ENCODE measurements at places on chromosomes 12 and 14.

DNA sequence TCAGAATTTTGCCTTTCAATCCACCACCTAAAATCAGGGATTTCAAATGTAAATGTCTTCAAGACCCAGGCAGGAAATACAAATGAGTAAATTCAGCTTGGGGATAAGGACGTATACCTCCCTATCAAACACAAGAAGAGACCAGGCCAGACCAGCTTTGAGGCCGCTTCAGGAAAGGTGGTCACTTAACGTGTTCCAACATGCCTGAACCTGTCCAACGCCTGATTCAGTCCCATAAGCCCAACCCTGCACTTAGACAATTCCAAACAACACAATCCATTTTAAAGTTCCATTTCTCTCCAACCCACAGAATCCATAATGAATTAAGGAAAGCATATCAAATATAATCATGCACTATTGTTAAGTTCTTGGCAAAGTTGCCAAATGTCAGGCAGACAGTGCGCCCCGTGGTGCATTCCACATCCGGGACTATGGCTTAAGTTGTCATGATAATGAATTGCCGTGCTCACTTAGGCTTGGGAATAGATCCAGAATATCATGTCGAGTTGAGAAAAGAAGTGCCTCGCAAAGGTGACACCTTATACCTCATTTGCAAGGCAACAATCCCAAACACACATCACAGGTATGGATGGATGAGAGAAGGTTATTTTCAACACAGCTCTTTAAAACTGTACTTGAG lies 35.5 kb downstream of the CCDC60 start:
- DNase-seq: no peak

- no peak for DNase-seq
Measured at GRCh38 chr12:31647086-31647491, 12.4 kb upstream of the ETFBKMT start.

DNA sequence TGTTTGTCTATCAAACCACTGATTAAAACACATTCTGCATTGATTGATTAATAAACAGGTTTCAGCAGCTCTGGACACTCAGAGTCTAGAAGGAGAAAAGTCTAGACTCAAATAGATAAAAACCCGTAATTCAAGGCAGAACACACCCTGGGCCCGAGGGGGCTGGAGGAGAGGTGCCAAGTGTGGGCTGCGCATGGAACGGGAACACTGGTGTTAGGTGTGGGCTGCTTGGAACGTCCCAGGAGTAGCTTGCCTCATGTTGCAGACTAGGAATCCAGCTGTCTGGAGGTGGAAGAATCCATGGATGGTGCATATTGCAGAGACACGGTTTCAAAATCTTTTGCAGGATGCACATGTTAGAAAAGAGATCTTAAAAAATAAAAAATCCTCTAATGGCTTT lies 223.0 kb downstream of the APAF1 start:
- DNase-seq: no peak

GRCh38 chr12:6183689-6184428 lies 16.3 kb upstream of the CD9 start:
- DNase-seq: peak; percentile 79

DNA sequence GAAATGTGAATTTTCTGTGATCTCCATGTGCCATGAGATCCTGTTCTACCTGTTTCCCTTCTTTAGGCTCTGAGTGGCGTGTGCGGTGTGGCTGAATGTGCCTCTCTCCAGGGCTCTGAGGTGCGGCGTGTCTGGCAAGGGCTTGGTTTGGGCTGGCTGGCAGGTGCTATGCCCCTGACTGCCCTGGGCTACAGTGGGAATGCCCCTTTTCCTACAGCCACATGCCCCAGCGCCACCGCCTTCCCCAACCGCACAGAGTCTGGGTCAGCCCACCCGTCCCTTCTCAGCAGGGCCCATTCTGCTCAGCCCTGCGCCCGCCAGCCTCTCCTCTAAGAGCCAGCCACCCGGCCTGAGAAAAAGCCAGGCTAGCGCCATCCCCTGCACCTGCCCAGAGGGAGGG lies 24.7 kb downstream of the BTBD6 start:
- no peak for DNase-seq

DNA sequence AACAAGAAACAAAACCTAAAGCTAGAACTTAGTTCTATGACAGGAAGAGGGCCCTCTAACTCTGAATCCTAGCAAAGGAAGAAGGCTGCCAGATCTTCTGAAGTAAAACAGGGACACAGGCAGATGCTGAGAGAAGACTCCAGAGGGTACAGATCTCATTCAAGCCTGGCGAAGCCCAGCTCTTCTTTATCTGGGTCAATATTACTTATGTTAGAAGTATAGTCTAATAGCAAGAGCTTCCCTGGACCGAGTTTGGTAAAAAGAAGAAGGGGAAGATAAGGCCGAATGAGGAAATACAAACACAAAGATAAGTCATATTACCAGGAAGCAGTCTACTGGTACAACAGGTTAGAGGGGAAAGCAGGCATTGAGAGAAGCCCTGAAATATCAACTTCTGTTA lies 79.9 kb upstream of the CCDC91 start:
- no peak for DNase-seq

DNA sequence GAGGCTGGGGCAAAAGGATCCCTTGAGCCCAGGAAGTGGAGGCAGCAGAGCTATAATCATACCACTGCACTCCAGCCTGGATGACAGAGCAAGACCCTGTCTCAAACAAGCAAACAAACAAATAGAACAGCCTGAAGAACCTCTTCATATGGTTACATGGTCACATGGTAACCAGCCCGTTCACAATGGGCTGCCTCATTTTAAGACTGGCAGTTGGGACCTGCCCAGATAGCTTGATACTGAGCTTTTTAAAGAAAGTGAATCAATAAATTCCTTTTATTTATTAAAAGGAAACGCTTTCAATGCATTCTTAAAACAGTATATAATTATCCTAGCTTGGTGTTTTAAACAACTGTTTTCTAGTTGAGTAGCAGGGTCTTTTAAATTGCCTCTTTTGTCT lies 10.5 kb downstream of the MLXIP start:
- no peak for DNase-seq

DNA sequence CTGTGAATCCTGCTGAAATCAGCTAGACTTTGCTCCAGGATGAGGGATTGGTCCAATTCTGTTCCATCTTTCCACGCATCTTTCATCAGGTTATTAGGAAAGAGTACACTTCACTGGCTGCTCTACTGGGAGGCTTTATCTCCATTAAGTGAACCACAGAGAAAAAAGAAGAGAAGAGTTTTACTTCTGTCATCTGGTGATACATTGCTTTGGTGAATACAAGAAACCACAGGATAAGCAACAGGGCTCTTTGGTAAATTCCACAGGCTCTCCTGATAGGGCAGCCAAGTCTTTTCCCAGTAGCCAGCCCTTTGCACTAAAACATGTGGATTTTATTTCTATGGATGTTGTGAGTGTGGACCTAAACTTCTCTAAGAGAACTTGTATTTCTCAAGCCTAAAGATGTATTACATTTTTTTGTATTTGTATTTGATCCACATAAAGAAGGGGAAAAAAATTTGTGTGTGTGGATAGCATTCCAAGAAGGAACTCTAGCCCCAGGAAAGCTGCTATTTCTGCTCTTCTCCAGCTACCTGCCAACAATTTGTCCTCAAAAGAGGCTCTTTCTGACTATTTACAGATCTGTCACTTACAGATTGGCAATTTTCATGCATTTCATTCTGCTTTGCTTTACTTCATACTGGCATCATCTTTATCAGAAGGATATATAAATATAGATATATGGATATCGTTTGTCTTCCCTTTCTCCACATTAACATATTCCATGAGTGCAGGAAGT lies 1117.6 kb upstream of the TMEM132C start:
- DNase-seq: no peak

DNA sequence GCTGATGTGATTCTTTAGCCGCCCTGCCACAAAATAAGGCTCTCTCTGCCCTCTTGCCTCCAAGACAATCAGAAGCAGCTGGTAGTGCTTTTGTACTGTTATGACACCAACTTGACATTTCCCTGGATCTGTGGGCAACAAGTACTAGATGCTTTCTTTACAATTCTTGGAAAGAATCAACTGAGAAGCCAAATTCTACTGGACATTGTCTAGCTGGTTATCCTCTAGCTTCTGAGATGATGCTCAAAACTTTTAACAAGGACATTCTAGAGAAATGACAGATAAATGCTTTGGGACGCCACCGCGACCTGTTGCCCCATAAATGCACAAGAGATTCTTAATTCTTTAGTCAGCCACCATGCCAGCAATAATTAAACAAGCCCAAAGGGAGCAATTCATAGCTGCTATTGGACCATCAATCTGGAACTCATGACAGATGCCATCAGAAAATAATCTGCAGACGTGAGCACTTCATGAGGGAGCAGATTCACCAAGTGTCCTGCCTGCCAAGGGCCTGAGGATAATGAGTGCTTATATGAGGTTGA lies 22.8 kb downstream of the FMNL3 start:
- no peak for DNase-seq

DNA sequence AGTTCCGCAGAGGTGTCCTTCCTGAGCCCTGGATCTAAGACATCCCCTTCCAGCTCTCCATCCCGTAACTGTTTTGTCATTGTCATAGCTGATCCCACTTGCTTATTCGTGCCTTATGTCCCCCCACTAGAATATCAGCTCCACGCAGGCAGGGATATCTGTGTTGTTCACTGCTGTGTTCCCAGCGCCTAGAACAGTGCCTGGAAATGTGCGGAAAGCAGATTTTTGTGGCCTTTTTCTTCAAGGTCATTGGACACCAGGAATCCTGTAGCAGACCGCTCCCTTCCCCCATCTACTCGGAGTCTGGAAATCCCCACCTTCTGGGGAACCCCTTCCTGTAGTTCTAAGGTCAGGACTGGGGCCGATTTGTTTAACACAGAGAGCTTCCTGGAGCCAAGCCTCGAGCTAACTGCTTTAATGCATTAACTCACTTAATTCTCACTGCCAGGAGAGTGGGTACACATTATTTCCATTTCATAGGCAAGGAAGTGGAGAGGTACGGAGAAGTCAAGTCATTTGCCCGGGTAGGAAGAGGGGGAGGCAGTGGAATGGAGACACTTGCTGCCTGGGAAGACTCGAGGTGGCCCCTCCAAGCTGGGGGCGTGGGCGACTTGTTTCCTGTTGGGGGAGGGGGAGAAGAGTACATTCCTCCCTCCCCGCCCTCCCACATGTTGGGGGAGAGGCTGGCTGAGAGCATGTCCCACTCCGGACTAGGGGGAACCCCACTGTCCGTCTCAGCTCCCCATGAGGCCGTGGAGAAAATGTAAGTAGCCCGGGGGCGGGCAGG lies 1.2 kb upstream of the SH2B3 start:
- DNase-seq: peak; percentile 59

GRCh38 chr14:65462411-65462810 lies 49.9 kb downstream of the FUT8 start:
- no peak for DNase-seq

GRCh38 chr12:46100551-46101484 lies 110.4 kb upstream of the SCAF11 start:
- DNase-seq: no peak

- DNase-seq: no peak
Measured at GRCh38 chr12:60169904-60170303, 574.1 kb downstream of the SLC16A7 start.

DNA sequence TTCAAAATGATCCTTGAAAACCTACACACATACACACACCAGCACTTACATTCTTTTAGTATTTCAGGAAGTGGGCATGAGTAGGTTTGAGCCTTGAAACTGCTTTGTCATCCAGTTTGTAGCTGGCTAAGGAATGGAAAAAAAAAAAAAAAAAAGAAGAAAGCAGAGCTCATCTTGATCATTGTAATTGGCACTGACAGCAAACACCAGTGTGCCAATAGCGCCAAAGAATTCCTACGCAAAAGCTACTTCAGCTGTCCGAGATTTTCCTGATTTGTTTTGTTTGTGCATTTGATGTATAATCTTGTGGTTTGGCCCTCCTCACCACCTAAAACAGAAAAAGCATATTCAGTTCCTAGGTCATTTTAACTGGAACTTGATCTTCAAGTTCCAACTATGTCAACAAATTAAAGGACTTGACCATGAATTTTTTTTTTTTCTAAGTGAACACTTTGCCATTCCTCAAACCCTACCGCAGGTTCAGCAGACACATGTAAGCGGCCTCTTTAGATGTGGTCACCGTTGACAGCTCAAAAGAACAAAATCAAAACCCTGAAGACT lies 57.3 kb downstream of the FLRT2 start:
- DNase-seq: no peak

DNA sequence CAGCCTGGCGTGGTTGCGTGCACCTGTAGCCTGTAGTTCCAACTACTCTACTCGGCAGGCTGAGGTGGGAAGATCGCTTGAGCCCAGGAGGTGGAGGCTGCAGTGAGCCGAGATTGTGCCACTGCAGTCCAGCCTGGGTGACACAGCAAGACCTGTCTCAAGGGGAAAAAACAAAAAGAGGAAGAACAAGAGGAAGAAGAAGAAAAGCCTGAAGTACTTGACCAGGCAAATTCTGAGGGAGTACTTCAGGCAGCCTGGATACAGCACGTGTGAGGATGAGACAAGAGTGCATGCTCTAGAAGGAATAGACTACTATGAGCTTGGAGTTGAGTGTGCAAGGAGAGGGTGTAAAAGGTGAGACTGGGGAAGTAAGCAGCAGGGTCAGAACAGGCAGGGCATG lies 1.8 kb downstream of the GDF3 start:
- no peak for DNase-seq

- no peak for DNase-seq
Measured at GRCh38 chr12:77189458-77189857, 124.1 kb upstream of the E2F7 start.

DNA sequence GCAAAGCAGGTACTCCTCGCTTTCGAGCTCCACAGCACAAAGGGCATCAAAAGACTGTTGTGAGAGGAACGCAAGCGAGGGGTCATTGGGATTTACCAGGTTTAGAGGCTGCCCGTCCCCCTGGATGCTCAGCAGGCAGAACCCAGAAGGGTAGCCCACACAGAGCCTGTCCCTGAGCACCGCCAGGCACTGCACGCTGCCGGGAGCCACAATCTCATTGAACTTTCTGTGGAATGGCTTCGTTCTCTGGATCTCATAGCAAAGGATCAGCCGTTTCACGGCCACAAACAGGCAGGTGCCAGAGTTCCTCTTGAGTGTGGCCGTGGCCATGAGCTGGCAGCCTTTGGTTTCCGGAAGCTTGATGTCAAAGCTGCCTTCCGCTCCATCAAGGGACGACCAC lies 21.5 kb downstream of the AMN start:
- DNase-seq: no peak

DNA sequence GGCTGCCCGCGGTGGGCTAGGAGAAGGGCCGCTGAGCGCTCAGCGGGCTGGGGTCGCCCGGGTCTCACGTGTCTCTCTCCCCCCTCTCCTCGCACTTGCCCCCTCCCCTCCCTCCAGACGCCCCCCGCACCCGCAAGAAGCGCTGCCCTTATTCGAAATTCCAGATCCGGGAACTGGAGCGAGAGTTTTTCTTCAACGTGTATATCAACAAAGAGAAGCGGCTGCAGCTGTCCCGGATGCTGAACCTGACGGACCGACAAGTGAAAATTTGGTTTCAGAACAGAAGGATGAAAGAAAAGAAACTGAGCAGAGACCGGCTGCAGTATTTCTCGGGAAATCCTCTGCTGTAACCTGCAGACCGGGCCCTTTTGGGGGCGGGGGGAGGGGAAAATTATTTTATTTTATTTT lies 314 bp upstream of the HOTAIR start:
- DNase-seq: no peak

GRCh38 chr12:32002848-32003493 lies 43.8 kb downstream of the RESF1 start:
- DNase-seq: no peak

GRCh38 chr12:64097366-64098105 lies 124.6 kb downstream of the KICS2 start:
- no peak for DNase-seq

Measured in colonic mucosa (tissue), 4 donors.